Neuronal stem cell (in vitro differentiated cells): ENCODE measurements at places on chromosomes 7 and 10.

DNA sequence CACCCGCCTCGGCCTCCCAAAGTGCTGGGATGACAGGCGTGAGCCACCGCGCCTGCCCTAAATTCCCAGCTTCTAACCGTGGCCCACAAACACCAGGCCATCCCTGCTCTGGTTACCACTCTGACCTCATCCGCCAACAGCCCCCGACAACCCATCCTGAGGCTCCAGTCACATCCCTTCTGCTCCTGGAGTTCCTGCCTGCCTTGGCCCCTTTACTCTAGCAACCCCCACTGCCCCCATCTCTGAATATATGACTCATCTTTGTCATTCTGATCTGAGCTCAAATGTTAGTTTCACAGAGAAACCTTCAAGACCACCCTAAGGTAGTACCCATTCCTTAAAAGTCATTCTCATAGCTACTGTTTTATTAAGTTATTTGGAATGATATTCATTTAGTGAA is 26.6 kb downstream of the RHEB start:
- no peak for DNase-seq

GRCh38 chr10:63836666-63837442 is 315.7 kb downstream of the REEP3 start:
- DNase-seq: no peak

DNA sequence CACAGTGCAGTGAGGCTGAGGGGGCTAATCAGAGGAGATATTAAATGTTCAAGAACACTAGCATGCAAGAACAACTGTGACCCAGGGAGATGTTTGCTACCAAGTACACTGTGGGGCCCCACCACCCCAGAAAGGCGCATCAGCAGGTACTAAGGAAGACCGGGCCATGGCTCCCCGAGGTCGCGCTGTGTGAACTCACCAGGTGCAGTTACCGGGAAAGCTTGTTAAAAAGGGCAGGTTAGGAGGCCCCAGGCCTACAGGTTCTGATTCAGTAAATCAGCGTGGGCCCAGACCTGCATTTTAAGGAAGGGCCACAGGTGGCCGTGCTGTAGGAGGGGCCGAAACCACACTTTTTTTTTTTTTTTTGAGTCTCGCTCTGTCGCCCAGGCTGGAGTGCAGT is 54.6 kb downstream of the TMEM209 start:
- no peak for DNase-seq

GRCh38 chr7:45028138-45028919 is 28.3 kb downstream of the CCM2 start:
- DNase-seq: no peak

GRCh38 chr10:114615600-114616007 is 42.5 kb downstream of the ABLIM1 start:
- no peak for DNase-seq

DNA sequence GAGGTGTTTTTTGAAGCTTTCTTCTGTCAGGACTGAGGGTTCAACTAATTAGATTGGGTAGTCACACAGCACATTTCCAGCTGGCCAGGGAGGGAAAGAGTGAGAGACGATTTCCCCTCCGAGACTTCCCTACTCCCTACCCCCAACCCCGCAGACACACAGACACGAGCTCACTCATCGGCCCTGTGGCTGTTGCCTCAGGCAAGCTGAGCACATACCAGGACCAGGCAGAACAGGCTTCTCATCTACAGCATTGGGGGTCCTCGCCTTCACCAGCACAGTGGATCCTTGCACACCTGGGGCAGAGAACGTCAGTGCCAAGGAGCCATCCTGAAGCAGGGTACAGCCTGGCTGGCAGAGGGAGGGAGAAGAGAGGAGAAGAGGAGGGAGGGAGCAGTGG is 144.1 kb downstream of the TMEM178B start:
- DNase-seq: no peak
